ENCODE measurements at places on chromosomes 12 and 14. TPM values are rescaled to one million over a fixed set of nuclear protein-coding genes. Genes with fewer than 3 reads are reported as not detected.

ALDH1L2 gene
- 44.7 TPM for total RNA-seq

GPR65 gene
- 0.28 TPM for total RNA-seq

TROAP gene
- total RNA-seq = 3.7 TPM

IKBIP gene
- 51.6 TPM for total RNA-seq

ABCC9 gene
- 10.7 TPM for total RNA-seq

MDP1 gene
- 17.7 TPM for total RNA-seq

CPNE6 gene
- not detected for total RNA-seq

ART4 gene
- under 0.01 TPM for total RNA-seq

All from smooth muscle cell of bladder (primary cell).